ENCODE measurements at places on chromosomes 16 and 17.

DNA sequence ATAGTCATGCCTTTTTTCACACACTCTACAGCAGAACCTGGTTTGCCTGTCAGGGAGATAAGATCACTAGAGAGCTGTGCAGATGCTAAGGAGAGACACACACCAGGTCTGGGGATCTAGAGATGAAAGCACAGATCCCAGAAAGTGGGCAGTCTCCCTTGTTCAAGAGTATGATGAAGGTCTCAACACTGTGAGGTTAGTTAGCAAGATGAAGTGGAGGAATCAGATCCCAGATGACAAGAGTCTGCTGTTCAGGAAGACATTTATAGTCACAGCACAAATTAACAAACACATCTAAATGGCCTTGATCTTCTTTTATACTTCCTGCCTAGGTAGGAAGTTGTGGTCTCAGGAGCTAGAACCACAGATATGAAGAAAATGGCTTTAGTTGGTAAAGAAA is 23.4 kb upstream of the SKAP1 start:
- DNase-seq: no peak

- no peak for DNase-seq
Observed at GRCh38 chr16:87602821-87603683, 744 bp downstream of the JPH3 start.

DNA sequence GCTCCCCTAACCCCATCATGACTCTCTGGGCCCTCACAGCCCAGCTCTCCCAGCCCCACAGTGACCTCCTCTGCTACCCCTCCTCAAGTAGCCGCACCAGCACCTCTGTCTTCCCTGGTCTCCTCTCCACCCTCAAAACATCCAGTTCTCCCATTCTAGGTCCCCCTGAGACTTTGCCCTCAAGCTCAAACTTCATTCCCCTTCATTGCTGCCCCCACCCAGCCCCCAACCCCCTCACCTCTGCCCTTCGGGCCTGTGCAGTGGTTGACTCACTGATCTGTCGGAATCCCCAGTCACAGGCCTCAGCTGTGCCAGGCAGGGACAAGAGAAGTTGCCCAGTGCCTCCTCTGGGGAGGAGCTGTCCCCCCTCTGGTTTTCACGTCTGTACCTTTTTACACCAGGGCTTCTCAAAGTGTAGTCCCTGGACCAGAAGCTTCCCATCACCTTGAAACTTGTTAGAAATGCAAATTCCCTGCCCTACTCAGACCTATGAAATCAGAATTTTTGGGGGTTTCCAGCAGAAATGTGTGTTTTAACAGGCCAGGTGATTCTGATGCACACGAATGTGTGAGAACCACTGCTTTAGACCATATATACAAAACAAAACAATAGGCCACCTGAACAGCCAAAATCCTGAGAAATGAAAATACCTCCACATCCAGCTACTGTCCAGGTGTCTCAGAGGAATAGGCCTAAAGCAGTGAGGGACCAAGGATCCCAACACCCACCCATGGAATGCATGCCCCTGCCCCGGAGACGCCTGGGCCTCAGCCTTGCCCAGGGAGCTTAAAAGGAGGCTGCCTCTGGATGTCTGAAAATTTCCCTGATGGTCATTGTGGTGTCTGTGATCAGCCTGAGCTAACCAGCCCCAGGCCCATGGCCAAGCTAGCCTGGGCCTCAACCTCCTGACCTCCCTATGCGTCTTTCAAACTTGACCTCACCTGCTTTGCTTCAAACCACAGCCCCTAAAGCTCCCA is 853 bp upstream of the DOK4 start:
- no peak for DNase-seq

GRCh38 chr17:2264067-2264860 is 39.3 kb downstream of the SMG6 start:
- DNase-seq: no peak

GRCh38 chr17:5892921-5893675 is 177.1 kb upstream of the WSCD1 start:
- no peak for DNase-seq

DNA sequence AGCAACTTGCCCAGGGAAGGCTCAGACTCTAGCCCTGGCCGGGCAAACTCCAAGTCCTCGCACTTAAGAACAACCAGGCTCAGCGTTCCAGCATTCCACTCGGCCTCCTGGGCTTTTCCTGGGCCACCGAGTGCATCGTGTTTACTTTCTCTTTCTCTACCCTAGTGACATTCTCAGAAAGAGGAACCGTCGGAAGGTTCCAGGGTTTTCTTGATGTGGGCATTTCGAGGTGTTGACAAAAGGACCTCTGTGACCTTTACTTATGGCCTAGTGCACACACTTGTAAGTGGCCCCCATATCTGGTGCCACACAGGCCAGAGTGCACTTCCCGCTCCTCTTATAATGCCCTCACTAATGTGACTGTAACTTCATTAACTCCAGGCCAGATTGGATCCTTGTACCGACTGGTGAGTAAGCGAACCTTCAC is 3.1 kb upstream of the BANP start:
- no peak for DNase-seq

DNA sequence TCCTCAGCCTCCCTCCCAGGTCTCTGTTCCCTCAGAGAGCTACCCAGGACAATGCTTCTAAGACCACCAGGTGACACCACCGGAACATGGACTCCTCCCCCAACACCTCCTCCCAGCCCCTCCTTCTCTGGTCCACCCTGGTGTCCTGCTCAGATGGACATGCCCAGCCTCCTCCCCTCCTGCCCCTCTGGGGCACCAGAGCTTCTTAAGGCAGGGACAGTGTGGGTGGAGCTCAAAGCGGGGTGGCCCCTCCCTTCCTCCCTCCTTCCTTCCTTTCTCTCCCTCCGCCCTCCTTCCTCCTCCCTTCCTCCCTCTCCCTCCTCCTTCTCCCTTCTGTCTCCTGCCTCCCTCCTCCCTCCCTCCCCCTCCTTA is 22.7 kb downstream of the TRPV3 start:
- DNase-seq: no peak
